ENCODE measurements at places on chromosomes 6 and 20.

DNA sequence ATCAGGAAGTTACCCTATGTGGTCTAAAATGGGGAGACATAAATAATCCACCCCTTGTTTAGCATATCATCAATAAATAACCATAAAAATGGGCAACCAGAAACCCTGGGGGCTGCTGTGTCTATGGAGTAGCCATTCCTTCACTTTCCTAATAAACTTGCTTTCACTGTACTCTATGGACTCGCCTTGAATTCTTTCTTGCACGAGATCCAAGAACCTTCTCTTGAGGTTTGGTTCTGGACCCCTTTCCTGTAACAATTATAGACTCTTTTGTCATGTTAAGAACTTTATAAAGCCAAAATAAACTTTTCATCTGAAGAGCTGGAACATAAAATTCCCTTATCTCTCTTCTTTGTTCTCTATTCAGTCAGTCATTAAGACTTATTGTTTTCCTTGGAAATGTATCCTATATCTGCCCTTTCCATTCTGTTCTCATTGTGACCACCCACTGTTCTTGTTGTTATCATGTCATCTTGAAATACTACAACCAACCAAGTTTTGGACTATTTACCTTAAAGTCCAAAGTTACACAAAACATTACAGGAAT is 29.3 kb upstream of the ZBTB24 start:
- DNase-seq = no peak

GRCh38 chr20:61975407-61976129 is 90.1 kb downstream of the TAF4 start:
- DNase-seq = no peak

DNA sequence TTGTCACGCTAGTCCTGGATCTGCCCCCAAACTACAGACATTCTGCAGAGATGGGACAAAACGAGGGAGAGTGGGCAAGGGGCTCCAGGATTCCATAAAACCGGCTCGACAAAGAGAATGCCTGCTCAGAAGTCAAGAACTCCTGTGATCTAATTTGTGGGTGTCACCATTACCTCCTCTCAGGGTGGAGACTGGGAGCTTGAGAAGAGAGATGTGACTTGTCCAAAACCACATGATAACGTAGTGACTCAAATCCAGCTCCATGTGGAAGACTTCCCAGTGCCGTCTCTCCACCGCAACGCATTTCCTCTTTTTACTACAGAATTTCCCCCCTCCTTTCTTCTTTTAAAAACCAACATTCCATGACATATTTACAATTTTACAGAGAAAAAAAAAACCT is 44.3 kb downstream of the TRERF1 start:
- DNase-seq = no peak

- DNase-seq = no peak
Observed at GRCh38 chr6:20559924-20560551, 25.8 kb downstream of the CDKAL1 start.

DNA sequence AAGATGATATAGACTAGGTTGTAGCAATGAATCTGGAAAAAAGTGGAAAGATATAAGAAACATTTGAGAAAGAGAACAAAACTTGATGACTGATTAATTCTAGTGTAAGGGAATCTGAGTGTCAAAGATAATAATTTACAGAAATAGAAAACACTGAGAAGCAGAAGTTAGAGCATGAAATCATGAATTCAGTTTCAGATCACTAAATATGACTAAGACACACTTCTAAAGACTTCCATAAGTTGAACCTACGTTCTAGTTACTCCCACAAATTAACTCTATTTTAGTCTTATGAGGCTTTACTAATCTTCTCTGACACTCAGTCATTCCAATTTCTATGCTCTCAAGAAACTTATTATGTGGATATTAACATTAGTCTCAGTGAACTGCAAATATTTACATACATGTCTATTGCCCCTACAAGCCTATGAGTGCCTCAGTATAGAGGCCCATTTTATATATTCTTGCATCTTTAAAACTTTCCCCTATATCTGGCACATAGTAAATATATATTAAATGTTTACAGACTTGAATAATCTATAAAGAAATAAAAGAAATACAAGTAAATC is 30.4 kb downstream of the IBTK start:
- no peak for DNase-seq

GRCh38 chr6:27888566-27888965 is 23.6 kb downstream of the OR2B2 start:
- no peak for DNase-seq

DNA sequence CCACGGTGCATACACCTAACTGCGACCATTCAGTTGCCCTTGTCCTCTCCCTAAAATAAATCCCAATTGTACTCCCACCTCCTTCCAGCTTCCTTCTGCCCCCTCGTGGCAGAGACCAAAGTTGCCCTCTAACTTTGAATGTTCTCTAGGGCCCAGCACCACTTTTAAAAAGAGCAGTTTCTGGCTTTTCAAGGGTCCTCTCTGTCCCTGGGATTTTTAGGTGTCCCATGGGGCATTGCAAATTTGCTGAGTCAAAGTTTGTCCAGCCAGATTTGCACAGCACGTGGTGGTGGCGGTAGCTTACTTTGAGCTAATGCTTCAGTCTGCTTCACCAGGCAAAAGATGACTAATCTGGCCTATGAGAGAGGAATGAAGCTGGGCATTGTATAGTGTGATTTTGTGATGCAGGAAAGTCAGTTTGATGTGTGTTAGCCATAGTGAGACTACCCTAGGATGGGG is 100.2 kb downstream of the PERP start:
- DNase-seq = no peak

All from T-helper 9 cell (primary cell).